ENCODE measurements at places on chromosomes 4 and X.

- DNase-seq, result no peak
Observed at GRCh38 chrX:13545726-13546125, 23.7 kb upstream of the EGFL6 start.

DNA sequence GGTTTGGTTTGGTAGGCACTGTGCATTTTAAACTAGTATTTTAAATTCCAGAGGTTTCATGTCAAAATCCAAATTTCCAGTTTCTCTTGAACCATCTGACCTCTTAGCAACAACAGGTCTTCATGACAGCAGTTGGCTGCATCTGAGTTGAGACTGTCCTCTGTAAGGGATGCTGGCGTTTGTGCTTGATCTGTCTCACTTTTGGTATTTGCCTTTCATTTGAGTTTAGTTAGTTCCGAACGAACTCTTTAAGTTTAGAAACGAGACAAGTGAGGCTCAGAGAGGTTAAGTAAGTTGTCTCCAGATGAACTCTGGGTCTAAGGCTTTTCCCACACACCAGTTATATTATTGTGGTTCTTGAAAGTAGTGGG lies 29.1 kb downstream of the SPARCL1 start:
- DNase-seq, result no peak

DNA sequence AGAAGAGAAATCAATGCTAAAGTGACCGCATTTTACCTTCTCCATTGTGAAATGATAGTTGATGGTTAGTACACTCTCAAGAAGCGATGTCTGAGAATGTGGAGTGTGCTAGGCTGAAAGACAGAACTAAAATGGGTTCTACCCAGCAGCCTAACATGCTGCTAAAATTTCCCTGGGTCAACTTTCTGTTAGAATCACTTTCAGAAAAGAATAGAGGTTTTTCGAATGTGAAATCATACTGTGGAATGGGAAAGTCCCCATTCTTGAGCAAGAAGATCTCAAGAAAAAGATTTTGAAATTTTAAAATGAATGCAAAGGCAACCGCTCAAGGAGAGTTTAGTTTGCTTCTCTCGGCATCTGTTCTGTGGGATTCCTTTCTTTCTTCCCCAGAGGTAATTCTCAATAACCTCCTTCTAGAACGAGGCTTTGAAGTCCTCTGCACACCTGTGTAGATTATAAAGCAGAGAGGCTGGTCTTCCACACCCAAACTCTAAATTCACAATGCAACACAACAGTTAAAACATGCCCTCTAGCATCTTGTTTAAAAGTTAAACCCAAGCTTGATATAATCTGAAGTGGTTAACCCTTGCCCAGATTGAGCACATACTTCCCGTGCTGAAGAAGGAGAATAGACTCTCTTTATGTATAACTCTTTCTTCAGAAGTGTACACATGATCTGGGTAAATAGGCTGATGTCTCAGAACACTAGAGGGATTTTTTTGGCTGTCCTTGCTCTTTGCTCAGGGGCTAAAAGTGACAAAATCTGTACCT lies 208.7 kb upstream of the KLF3 start:
- peak; percentile 26 for DNase-seq

DNA sequence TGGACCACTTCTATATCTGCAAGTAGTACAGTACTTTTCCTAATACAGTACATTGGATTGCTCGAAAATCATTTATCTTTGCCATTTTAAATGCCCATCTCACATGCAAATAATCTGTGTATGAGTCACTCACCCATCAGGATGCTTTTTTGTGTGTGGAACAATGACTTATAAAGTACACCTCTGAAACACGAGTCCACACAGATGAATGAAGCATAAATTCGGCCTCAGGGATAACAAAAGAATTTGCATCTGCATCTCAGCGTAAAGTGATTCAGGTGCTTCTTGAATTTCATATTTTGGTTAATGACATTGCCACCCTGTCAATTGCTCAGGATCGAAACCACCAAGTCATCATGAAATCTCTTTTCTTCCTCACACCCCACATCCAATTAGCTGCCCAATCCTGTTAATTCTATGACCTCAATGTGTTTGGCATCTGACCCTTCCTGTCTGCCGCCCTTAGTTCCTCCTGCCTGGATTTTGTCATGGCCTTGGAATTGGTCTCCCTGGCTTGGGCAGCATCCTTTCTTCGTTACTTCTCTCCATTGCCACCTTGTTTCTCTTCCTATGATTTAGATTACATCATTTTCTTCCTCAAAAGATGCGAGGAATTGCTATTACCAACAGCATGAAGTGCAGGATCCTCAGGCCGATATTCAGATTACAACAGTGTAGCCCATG lies 161.6 kb upstream of the MID1 start:
- no peak for DNase-seq

- no peak for DNase-seq
Observed at GRCh38 chr4:8705161-8706145, 112.9 kb downstream of the CPZ start.

- no peak for DNase-seq
Observed at GRCh38 chr4:136873555-136873954, 658.7 kb downstream of the PCDH18 start.

DNA sequence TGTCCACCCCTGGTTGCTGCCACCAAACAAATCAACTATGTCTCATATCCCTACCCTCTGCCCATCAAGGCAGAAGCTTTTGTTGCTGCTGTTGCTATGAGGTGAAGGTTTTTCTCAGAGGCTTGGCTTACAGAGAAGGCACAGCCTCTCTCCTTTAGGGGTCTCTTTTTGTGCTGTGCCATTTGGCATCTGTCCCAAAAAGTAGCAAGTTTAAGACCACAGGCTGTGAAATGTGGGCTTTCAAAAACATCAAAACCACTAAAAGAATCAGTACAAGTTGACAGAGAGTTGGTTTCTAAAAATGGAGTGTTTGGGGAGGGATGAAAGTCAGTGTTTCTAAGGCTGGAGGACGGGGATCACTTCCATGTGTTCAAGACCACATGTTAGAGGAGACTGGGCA lies 634.9 kb downstream of the BCOR start:
- DNase-seq, result no peak

GRCh38 chrX:49977319-49978090 lies 55.1 kb downstream of the CLCN5 start:
- DNase-seq, result no peak

GRCh38 chr4:115944146-115944905 lies 830.9 kb upstream of the NDST4 start:
- DNase-seq, result no peak

GRCh38 chrX:23035493-23035892 lies 35.7 kb downstream of the DDX53 start:
- peak; percentile 11 for DNase-seq

- no peak for DNase-seq
Observed at GRCh38 chr4:110484767-110485166, 8.8 kb downstream of the ENPEP start.

GRCh38 chrX:52852110-52852860 lies 15.6 kb downstream of the XAGE3 start:
- no peak for DNase-seq

GRCh38 chr4:16682975-16683374 lies 215.5 kb downstream of the LDB2 start:
- no peak for DNase-seq

DNA sequence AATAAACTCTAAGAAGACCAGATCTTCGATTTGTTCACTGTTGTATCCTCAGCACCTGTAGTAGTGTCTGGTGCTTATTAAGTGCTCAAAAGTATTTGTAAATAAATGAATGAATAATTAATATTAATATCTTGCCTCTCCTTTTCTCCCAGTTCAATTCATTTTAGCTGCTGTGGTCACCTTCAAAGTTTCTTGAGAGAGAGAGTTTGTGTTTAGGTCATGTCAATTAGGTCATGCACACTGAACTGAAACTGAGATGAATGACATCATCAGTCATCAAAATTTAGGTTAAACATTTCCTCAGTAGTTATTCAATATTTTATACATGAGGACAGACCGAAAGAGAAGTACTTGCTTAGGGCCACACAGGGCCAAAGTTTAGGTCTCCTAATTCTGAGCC lies 73.5 kb downstream of the ANXA3 start:
- no peak for DNase-seq

GRCh38 chr4:3225071-3225850 lies 23.7 kb upstream of the MSANTD1 start:
- no peak for DNase-seq

DNA sequence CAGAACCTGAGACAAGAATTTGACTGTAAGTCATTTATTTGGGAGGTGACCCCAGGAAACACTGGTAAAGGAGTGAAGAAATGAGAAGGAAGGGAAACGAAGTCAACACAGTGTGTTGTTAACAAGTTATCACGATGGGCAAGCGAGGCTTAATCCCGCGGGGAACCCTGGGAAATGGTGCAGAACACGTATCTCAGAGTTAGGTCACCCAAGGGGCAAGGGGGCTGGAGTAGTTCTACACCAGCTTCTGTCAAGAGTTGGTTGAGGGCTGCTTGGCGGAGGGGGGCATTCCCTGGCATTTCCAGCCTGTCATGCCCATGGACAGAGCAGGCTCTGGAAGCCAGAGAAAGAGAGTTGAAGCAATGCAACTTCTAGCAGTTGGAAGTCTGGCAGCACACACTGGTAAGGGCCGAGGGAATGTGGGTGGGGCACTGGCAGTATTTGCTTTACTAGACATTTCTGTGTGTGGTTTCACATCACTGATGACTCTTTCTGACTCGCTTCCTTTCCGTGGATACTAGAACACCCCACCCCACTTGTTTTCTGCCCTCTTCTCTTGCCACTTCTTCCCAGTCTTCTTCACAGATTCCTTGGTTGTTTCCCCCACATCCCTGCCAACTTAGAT lies 52.2 kb upstream of the ADGRG2 start:
- peak; percentile 47 for DNase-seq

GRCh38 chr4:42080306-42080705 lies 72.1 kb downstream of the BEND4 start:
- DNase-seq, result no peak

DNA sequence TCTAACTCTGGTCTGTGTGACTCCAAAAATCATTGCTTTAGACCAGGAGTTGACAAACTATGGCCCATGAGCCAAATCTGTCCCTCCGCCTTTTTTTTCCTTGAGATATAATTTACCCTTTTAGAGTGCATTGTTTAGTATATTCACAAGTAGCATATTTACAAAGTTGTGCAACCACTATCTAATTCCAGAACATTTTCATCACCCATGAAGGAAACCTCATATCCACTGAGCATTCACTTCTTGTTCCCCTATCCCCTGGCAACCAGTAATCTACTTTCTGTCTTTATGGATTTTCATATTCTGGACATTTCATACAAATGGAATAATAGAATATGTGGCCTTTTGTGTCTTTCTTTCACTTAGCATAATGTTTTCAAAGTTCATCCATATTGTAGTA lies 67.4 kb upstream of the CITED1 start:
- no peak for DNase-seq

DNA sequence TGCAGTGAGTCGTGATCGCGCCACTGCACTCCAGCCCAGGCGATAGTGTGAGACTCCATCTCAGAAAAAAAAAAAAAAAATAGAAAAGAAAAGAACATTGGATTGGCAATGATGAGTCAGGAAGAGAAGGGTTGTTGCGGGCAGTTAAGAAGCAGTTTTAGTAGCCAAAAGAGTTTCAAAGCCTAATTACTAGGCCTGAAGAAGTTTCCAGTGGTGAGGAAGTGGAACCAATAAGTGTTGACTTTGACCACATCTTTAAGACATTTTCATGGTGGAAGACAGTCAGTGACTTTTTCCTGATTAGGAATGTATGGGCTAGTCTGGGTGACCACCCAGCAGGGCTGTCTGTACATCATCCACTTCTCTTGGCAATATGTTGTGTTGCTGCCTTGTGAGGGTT lies 442.3 kb downstream of the AFF2 start:
- DNase-seq, result no peak

DNA sequence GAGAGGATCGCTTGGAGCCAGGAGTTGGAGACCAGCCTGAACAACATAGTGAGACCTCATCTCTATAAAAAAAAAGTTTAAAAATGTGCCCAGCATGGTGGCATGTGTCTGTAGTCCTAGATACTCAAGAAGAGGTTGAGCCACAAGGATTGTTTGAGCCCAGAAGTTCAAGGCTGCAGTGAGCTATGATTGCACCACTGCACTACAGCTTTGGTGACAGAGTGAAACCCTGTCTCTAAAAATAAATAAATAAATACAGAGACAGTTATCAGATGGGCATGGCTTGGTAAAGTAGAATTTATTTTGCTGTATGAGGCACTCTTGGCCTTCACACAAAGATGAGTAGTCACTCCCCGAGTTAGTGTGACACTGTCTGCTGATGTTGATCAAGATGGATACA lies 54.1 kb upstream of the SPRY1 start:
- no peak for DNase-seq

DNA sequence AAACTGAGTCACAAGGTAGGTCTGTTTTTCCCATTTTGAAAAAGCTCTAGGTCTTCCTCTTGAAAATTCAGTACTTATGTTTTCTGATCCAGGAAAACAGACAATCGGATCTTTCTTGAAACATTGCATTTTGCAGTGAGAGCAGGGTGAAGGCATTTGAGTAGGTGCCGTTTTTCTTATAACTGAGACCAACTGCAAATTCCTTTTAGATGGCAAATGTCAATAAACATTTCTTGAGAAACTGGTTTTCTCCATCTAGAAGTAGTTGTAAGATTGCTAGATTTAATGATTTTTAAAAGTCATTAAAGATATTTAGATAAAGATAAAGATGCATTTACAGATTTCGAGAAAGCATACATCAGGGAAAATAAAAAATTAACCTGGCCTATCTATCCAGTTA lies 92.4 kb downstream of the PHOX2B start:
- peak; percentile 17 for DNase-seq

GRCh38 chr4:2458546-2459491 lies 10.1 kb upstream of the RNF4 start:
- no peak for DNase-seq

- peak; percentile 4 for DNase-seq
Observed at GRCh38 chrX:18649498-18649951, 22.4 kb downstream of the RS1 start.

DNA sequence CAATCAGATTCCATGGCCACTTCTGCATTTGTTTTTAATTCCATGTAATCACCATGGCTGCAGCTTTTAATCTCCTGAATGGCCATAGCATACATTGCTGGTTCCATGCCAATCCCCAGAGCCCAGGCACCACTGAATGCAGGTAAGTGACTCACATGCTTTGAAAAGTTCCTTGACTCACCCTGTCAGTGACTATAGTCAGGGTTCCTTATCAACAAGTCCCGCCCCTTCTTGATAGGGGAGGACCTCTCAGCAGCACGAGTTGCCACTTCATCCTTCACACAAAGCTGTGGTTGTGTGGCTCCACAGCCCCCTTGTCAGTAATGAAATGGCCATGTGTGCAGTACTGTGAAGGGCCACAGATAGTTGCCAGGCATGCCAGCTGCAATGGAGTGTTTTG lies 516.6 kb downstream of the PPARGC1A start:
- DNase-seq, result peak; percentile 14

DNA sequence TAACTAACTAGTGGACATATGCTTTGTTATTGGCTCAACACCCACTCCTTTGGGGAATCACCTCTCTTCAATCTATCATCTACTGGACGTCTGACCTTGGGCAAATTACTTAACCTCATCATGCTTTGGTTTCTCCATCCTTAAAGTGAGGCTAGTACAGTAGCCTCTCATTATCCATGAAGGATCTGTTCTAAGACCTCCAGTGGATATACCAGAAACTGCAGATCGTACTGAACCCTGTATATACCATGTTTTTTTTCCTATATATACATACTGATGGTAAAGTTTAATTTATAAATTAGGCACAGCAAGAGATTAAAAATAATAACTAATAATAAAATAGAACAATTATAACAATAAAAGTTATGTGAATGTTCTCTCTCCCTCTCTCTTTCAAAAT lies 56.2 kb downstream of the HMGB3 start:
- peak; percentile 5 for DNase-seq

Measured in HT-29 (cell line).